ENCODE measurements at places on chromosomes 6 and 20.

- DNase-seq: no peak
These were observed 2.9 kb downstream of the BIRC7 start for GRCh38 chr20:63238514-63239125.

DNA sequence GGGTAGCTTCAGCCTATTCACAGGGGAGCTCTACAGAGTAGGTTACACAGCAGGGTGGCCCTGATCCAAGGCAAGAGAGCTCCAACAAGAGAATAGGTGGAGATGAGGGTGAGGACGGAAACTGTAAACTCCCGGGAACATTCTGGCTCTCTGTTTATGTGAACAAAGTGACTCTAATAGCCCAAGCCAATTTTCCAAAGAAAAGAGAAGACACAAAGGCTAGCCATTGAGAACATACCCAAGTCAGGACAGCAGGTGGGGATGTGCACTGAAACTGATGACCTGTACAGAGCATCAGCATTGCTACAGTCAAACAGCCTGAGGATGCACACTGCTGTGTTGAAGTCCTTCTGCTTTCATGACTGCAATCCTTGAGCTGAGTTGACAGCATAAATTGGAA lies 136.0 kb upstream of the TOP1 start:
- no peak for DNase-seq

- DNase-seq: no peak
These were observed 17.3 kb upstream of the IP6K3 start for GRCh38 chr6:33764036-33764435.

DNA sequence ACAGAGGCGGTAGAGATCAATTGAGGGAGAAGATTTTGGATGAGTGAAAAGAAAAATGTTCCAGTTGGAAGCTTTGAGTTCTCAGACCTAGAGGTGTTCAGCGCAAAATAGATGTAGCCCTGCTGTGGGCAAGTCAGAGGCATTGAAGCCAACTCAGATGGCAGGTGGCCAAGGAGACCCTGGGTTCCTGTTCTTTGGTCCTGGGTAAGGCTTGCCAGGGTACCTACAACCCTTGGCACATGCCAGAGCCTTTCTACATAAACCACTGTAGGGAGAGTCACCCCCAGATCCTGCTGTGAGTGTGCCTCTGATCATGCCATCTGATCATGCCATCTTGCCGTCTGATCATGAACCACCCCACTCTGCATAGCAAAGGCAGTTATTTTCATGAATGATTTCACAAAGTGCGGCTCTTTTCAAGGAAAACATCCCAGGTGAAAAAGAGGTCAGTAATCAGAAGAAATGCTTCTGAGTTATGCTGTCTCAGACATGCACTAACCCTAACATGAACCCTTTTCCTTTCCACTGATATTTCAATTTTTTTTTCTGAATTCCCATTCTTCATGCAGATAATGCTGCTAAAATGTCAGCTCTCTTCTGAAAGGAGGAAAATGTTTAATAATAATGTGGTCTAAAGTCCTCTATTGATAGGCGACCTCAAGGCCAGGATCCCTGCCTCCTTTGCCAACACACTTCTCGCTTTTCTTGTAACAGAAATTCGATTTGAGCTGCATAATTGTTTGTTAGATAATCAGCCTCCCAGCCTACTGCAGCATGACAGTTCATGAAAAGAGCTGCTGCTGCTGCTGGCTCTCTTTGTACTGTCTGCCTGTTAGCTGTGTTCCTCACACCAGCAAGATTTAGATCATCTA lies 153.6 kb downstream of the MTHFD1L start:
- no peak for DNase-seq

DNA sequence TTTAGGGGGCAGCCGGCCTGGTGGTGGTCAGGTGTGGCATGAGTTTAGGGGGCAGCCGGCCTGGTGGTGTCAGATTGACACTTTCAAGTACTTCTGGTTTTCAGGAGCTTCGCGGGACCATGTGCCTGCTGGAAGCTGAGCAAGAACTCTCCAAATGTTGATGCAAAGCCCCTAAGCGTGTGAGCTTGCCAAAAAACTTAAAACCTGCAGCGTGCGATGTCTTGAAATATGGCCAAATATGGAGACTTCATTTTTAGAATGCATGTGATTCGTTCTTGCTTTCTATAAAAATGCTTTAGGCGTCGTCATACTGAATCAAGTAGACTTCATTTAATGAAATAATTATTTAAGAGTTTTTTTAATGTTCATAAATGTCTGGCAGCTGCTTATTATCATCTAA lies 149.4 kb downstream of the SMOC2 start:
- DNase-seq: no peak

DNA sequence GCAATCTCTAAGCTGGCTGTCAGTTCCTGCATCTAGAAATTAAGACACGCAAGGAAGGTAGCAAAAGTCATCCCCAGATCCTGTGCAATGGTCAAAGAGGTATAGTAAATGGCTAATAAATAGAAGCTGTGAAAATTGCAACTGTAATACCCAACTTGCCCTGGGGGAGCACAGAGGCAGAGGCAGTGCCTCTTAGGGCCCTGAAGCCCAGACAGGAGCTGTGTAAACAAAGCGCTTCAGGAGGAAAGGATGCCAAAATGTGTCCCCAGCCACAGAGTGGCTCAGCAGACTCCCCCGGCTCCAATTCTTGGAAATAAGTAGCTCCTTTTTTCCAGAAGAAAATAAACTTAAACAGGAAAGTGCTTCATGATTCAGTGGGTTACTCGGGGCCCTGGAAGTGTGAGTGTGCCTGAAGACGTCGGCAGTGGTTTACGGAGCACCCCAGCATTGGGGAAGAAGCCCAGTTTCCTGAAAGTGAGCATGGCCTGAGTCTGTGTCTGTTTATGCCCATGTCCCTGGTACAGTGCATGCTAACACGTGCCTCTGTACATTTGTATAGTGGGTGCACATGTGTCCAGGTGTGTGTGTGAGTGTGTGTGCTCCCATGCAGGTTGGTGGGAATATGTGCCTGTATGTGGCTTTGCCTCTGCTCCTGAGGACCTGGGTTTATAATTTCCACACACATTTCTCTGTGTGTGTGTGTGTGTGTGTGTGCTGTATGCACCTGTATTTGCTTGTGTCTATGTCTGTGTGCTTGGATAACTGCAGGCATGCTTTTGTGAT lies 246.7 kb downstream of the MAFB start:
- DNase-seq: no peak

GRCh38 chr6:56214041-56214702 lies 33.2 kb downstream of the COL21A1 start:
- DNase-seq: no peak

DNA sequence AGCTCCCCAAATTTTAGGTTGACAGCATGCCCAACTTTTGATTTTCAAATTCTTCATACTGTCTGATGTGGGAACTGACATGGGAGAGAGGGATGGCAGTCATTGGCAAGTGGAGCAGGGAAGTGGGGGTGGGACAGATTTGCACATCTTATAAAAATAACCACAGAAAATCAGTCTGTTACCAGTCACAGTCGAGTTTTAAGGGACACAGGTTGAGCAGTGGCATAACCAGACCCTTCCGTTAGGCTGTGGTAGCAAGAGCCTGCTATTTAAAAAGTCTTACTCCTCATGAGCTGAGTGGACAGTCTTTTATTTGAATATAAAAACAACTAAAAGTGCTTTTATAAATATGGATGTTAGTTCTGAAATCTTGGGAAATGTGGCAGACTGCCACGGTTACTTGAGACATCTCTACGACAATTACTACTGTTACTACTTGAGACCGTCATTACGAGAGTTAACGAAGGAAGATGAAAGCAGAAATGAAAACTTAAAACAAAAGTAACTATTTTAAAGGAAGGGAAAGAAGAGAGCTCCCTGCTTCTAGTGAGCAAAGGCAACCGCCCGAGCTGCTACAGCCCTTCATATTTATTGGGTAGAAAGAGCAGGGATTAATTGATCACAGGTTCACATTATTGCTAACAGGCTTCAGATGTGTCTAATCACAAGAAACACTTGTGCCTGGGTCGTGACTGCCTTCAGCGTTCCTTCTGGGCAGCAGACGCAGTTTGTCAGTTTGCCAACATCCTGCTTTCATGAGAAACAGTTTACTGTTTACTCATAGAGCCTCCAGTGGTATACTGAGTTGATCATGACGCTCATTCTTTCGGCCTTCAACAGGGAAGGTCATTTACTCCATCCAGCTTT lies 71.3 kb downstream of the EFHC1 start:
- no peak for DNase-seq

GRCh38 chr6:30171677-30172471 lies 8.5 kb downstream of the TRIM15 start:
- DNase-seq: no peak

DNA sequence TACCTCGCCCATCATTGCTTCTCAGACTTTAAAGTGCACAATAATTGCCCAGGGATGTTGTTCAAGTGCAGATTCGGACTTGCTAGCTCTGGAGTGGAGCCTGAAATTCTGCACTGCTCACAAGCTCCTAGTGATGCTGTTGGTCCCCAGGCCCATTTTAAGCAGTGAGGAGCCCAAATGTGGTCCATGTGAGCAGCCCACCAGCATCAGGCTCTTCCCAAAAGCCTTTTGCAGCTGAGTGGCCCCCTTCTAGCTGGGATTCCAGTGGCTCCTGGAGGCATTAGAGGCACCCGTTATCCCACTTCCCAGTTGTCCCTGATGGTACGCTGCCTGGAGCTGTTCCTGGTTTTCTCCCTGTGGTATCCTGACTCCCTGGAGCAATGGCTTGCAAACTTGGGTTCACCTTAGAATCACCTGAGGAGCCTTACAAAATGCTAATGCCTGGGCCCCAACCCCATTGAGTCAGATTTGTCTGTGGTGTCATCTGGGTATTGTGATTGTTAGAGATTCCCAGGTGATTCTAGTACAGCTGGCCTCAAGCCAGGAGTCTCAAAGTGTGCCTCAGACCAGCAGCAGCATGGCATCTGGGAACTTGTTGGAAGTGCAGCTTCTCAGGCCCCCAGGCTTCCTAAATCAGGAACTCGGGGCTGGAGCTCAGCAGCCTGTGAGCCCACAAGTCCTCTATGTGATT lies 186.9 kb upstream of the SLC24A3 start:
- DNase-seq: no peak

- no peak for DNase-seq
These were observed 385.7 kb upstream of the MMS22L start for GRCh38 chr6:97668716-97669115.

DNA sequence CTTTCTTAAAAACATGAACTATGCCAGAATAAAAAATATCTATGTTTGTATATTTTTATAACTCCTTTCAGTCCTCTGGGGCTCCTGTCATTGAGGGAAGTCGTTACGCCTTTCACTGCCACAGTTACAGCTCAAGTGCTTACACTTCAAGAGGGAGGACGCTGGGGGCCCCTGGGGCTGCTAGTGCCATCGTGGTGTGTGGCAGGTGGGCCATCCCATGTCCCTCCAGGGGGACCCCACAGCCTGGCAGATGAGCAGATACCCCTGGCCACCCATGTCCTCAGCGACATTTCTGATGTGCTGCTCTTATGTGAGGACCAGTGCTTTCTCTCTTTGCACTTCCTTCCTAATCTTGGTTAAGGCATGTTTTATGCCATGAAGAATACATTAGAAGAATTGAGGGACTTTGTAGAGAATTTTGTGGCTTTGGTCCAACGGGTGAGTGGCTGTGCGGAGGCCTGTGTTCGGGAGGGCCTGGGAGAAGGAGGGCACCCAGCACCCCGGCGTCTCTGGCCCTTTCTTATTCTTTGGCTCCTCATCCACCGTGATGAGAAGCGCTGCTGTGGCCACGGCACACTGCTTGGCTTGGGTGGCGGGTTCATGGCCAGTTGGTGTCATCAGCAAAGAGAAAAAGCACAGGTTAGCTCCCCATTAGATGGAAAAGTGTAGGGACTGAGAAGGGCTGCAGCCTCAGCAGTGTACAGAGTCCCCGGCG lies 38.3 kb upstream of the SYNJ2 start:
- no peak for DNase-seq

GRCh38 chr6:170533792-170534191 lies 19.3 kb downstream of the PSMB1 start:
- no peak for DNase-seq

DNA sequence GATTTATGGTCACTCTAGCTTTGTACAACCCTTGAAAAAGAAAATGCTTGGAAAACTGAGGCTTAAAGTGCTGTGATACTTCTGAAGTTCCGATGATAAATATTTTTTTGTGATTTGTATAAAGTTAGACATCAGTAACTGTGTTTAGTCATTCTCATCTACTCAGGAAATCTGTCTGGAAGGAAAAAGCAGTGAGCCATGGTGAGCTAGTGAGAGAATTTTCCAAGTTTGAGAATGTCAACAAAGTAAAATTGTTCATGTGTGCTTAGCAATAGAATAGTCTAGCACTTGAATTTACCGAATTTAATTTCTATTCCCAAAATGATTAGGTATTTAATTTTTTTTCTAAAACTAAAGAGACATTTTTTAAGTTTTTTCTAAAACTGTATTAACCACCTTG lies 41.3 kb upstream of the PLCB4 start:
- no peak for DNase-seq
